ENCODE measurements at places on chromosomes 11 and 22.

DNA sequence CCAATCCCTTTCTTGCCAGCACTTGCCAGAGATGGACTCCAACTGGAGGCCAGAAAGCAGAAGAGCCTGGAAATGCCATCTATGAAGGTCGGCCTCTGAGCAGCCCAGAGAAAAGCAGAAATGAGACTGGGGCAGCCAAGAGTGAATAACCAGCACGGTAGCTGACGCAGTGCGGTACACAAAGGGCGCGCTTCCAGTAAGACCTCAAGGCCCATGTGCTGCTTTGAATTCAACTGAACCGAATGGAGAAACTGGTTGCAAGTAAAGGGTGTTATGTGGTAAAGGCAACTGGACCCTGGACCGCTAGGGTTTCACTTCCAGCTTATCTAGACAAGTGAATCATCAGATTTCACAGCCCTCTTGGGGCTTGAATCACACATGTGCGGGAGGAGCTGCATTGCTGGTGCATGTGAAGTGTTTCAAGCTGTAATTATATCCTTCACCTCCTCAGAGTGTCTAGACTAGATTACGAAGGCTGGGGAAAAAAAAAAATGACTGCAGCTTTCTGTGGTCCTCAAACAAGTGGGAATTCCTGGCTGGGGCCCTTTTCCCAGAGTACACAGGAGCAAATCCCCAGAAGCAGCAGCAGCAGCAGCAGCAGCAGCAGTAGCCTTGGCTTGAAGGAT, 128.9 kb downstream of the CCDC34 start:
- DNase-seq, result peak; percentile 80

DNA sequence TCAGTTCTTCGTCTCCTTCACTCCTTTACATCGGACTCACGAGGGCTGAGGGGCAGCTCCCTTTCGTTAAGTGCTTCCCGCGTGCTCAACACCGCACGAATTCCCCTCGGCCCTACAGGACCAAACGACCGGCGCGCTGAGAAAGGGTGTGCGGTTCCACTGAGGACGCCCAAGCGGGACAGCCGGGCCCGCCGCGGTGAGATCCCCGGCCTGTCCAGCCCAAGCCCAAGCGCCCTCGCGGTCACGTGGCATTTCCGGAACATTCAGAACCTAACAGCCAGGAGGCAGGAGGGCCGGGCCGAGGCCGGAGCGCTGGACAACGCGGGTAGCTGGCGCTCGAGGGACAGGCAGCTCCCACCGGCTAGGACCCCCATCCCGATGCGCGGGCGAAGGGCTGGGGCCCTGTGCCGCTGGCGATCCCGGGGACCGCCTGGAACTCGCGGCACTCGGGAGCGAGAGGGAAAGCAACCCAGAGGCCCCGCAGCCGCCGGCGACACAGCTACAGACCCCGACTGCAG, 737 bp upstream of the STIP1 start:
- peak; percentile 85 for DNase-seq

DNA sequence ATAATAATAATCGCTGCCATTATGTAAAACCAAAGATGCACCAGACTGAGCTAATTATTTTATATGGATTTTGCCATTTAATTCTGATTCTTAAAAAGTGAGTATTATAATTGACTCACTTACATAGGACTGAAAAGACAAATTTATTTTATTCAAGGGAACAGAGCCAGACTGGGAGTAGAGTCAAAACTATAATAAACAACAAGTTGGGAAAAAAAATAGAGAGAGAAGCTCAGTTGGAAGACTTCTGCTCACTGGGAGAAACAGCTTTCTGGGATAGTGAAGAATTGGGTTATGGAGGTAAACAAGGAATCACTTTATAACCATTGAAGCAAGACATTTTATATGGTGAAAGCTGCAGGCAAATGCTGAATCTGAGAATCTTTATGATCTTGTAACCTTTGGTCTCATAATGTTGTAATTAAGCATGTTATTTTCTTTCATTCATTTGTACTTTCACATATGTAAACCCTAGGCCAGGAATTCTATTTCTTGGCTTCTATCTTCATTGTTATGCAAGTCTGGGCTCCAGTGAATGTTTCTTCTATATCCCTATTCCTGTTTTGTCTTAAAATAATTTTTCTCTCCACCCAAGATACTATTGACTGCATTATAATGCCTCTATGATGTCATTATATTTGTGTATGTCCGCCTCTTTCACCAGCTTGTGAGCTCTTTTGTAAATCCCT, 725.3 kb upstream of the CCDC179 start:
- no peak for DNase-seq

- DNase-seq, result no peak
Observed at GRCh38 chr11:72759468-72759985, 7.3 kb upstream of the ARAP1 start.

DNA sequence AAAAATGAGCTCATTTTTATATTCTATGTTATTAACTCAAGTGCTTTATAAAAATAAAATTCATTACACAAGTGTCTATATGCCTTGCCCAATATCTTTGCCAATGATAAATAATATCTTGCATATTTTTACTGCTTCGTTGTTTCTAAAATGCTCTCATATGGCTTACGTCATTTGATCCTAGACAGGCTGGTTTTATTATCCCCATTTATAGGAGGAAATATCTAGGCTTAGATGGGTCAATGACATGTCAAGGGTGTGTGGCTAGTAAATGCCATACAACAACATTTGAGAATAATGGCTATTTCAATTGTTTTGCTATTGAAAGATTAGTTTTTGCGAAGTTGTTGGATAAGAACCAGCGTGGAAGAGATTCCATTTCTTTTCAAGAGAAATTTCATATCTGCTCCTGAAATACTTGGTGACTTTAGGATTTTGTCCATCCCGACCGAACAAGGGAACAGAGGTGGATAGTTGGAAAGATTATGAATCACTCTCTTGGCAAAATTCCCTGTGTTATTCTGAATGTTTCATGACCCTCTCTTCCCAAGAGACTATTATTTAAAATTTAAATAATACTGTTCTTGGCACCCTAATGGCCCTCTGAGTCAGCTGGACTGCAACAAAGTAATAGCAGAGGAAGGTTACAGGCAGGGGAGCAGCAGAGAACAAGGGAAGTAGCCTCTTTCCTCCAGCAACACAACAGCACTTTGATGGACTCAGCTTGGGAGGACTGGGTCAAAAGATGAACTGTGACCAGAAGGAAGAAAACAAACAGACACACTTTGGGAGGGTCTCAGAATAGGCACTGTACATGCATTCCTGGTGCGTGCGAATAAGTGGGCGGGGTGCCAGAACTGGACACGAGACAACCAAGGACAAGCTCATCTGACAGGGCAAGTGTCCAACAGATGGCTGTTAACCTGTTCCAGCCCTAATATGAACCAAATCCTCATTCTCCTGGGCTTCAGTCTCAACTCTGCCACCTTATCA, 94.5 kb downstream of the ME3 start:
- DNase-seq, result peak; percentile 87

Measured in uterus (tissue), 4 donors.